ENCODE measurements at places on chromosomes 3 and 15. TPM values are rescaled to one million over a fixed set of nuclear protein-coding genes. Genes with fewer than 3 reads are reported as not detected.

DNA sequence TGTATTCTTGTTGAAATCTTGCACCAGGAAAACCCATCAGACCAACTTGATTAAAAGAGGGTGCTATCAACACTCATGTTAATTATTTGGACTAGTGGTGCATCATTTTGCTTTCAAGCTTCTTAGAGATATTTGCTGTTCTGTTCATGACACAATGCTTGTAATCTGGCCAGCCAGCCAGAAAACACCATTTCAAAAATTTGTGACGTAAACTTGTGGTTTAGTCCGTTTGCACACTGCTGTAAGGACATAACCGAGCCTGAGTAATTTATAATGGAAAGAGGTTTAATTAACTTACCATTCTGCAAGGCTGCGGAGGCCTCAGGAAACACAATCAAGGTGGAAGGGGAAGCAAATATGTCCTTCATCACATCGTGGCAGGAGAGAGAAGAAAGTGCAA is 374.3 kb upstream of the TGFBR2 start:
- peak overlapping the region; percentile 20 for H3K27ac ChIP-seq
- DNase-seq = no peak
- no peaks in the 10 kb centered on the region for H3K36me3 ChIP-seq
- peaks cover 69% of the 10 kb centered on the region for H3K4me1 ChIP-seq
- no peak overlapping the region for H3K4me3 ChIP-seq
- H3K27me3 ChIP-seq = no peaks in the 10 kb centered on the region

- H3K36me3 ChIP-seq = peaks cover 4% of the 10 kb centered on the region
- peaks cover 33% of the 10 kb centered on the region for H3K4me1 ChIP-seq
- H3K4me3 ChIP-seq = no peak overlapping the region
- no peak overlapping the region for H3K27ac ChIP-seq
- H3K27me3 ChIP-seq = no peaks in the 10 kb centered on the region
These were observed 229.0 kb downstream of the ITPR1 start for GRCh38 chr3:4722103-4722502.

DNA sequence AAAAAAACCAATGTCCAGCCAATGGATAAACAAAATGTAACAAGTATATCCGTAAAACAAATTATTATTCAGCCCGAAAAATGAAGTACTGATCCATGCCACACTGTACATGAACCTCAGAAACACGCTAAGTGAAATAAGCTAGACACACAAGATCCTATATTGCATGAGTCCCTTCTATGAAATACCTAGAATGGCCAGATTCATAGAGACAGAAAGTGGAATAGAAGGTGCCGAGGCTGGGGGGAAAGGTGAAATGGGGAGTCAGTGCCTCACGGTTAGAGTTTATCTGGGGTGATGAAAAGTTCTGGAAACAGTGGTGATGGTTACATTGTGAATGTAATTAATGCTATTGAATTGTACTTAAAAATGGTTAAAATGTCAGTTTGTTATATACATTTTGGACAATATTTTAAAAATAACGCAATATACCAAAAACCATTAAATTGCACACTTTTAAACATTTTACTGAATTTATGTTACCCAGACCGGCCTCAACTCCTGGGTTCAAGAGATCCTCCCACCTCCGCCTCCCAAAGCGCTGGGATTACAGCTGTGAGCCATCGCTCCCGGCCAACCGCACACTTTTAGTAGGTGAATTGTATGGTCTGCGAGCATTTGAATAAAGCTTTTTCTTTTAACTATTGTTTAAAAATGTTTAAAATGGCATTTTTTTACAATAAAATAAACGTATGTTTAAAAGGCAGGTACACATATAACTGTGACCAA is 2.1 kb downstream of the RNF168 start:
- H3K4me1 ChIP-seq = peaks cover 44% of the 10 kb centered on the region
- peak overlapping the region; percentile 88 for H3K4me3 ChIP-seq
- peak overlapping the region; percentile 94 for H3K27ac ChIP-seq
- no peaks in the 10 kb centered on the region for H3K36me3 ChIP-seq
- H3K27me3 ChIP-seq = no peaks in the 10 kb centered on the region

- peak overlapping the region; percentile 36 for H3K4me3 ChIP-seq
- H3K27ac ChIP-seq = peak overlapping the region; percentile 10
- no peak for DNase-seq
- no peaks in the 10 kb centered on the region for H3K27me3 ChIP-seq
- peaks cover 3% of the 10 kb centered on the region for H3K4me1 ChIP-seq
These were observed 343.9 kb downstream of the ZBTB20 start for GRCh38 chr3:114803042-114803695.

DNA sequence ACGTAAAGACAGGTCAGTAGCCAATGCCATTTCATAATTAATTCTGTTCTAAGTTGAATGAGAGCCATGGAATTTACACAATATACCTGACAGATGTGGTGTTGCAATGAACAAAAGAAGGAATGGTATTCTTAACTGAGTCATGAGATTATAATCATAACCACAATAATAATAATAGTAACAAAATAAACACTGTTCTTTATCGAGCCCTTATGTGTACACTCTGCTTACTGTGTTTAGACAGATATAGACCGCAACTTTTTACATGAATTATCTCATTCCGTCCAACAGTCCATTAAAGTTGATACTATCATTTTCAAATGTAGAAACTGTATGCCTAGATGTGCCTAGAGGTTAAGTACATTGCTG is 28.2 kb upstream of the SCAANT1 start:
- H3K27me3 ChIP-seq = no peaks in the 10 kb centered on the region
- H3K36me3 ChIP-seq = peaks cover 3% of the 10 kb centered on the region
- H3K4me1 ChIP-seq = no peaks in the 10 kb centered on the region
- DNase-seq = no peak
- no peak overlapping the region for H3K27ac ChIP-seq

DNA sequence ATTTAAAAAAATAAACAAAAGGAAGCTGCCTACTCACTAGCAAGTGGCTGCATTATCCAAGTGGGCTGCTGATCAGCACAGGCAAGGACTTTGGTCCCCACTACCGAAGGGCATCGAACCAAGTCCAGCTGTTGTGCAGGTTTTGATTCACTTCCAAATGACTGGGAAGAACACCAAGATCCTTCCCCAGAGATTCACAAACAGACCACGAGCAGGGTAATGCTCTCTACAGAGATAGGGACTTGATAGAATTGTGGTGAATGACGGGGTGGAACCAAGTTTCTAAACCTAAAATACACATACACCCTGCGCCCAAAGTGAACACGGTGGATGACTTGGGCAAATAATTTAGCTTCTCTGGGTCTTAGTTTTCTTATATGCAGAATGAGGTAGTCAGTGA is 203.7 kb upstream of the ICE2 start:
- no peaks in the 10 kb centered on the region for H3K27me3 ChIP-seq
- no peak overlapping the region for H3K27ac ChIP-seq
- peaks cover 17% of the 10 kb centered on the region for H3K4me1 ChIP-seq

GRCh38 chr3:113514265-113514769 is 639 bp downstream of the SPICE1 start:
- DNase-seq = no peak
- H3K27me3 ChIP-seq = peaks cover 8% of the 10 kb centered on the region
- H3K27ac ChIP-seq = peak overlapping the region; percentile 91
- H3K4me1 ChIP-seq = peaks cover 8% of the 10 kb centered on the region
- H3K36me3 ChIP-seq = no peaks in the 10 kb centered on the region

Gene MEF2A
- total RNA-seq = 160 TPM

DNA sequence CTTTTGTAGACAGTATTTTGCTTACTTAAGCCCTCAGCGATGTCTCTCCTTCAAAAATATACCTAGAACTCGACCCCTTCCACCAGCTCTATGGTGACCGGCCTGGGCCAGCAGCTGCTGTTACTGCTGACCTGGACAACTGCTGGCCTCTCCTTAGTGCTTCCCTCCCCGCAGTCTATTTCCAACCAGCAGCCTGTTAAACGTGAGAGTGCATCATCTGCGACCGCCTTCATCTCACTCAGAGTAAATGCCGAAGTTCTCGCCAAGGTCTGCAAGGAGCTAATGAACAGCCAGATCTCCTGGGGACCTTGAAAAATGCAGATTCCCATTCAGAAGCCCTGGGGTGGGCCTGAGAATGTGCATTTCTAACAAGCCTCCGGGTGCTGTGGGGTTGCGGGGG is 86.7 kb downstream of the RPLP1 start:
- no peak overlapping the region for H3K27ac ChIP-seq
- H3K4me3 ChIP-seq = no peak overlapping the region
- no peaks in the 10 kb centered on the region for H3K27me3 ChIP-seq
- H3K36me3 ChIP-seq = no peaks in the 10 kb centered on the region
- DNase-seq = no peak

DNA sequence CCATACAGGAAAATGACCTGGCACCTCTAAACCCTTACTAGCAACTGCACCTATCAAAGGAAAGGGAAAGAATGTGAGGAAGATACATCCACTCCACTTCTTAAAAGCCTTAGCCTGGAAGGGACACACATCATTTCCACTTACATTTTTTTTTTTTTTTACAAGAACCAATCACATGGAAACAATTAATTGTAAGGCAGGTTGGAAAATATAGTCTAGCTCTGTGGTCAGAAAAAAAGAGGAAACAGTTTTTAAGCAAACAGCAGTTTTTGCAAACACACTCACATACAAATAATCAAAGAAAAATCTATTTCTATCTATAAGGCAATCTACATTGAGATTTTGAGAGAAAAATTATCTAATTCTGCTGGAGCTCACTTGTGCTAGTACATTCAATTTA is 98.9 kb upstream of the SPRED1 start:
- no peak for DNase-seq
- H3K4me3 ChIP-seq = no peak overlapping the region
- no peak overlapping the region for H3K27ac ChIP-seq
- H3K4me1 ChIP-seq = no peaks in the 10 kb centered on the region
- no peaks in the 10 kb centered on the region for H3K27me3 ChIP-seq

Gene TGM4
- total RNA-seq = not detected
